ENCODE measurements at places on chromosomes 2 and 18.

DNA sequence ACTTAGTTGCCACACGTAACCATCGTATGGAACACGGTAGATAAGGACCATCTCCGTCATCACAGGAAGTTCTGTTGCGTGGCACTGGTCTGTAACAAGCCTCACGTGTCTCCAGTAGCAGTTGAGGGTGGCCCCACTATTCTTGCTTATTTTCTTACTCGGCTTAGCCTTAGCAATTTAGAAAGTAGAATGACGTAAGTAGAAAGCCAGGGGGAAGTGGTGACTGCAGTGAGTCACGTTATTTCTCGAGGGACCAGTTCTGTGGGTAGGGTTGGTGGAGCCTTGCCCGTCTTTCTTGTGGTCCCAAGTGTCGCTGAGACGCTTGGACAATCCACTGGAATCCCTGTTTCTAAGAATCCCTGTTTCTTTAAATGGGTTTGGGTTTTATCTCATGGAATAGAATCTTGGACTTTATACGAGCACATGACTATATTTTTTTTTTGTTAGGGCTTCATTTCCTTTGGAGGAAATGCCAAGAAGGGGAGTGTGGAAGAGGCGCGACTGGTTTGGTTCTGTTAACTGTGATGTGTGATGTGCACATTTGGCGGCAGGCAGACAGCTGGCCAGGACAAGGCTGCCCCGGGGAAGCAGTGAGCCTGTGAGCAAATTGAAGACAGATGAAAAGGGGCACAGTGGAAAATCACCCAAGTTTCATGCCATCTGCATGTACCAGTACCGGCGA lies 96.2 kb downstream of the CABLES1 start:
- peak; percentile 73 for DNase-seq

DNA sequence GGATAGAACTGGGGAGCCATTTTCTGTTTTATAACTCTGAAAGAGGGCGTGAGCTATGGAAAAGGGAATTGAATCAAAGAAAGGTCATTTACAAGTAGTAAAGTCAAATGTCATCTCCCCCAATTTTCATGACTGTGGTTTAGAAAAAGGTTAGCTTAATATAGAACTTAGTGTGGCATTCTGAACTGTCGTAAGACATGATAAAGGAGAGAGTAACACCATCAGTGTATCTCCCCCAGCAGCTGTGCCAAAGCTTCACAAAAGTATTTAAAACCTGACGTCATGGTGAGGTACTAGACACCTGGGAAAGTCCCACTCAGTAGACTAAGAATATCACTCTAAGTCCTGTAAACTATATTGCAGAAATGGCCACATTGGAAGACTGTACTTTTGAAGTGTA lies 5.8 kb upstream of the IKZF2 start:
- no peak for DNase-seq

DNA sequence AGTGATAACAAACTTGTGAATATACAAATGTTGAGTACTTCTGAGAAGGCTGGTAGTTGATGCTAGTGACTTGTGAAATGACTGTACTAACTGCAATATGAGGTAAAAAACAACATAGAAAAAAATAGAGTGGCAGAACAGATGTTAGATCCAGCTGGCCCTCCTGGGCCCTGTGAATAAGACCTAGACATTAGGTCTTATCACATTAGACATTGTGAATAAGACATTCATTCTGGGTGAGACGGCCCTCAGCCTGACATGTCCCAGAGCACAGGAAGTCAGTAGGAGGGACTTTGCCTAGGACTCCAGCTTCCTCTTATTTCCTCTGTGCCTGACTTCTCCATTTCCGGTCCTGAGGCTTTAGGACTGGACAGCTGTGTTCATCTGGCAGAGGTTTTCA lies 22.9 kb downstream of the DOK1 start:
- DNase-seq, result no peak

DNA sequence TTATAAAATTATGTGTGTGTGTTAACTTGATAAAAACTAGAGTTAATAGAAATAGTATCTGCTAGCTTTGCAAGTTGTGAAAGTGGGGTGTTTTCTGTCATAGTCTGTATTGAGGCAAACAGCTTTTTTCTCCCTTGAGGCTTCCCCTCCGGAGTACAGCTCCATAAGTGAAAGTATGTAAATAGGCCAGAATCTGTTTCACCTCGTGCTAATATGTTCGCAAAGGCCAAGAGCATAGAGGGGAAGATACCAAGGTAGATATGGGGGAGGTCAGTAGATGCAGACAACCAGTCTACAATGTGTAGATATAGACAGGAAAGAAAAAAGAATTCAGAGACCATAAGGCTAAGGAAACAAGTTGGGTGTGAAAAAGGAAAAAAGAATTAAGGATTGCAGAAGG lies 72.9 kb downstream of the PTRHD1 start:
- DNase-seq, result no peak

DNA sequence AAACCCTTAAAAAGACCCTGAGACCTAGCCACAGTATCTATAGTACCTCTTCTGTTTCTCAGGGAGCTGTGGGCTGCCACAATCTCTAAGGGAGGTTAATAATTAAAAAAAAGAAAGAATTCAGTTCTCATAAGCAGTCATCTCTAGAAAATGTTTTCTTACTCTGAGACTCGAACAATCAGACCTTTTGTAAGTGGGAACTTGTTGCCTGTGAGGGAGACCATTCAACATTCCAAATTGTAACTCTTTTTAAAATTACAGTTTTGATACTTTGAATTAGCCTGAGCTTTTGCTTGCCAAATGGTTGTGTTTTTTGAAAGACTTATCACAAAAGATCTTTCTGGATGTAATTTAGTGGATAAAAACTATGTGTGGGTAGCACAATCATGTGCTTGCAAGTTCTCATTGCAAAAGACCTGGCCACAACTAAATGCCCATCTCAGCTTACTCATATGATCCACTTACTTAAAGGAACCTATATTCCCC lies 33.3 kb downstream of the IL1R2 start:
- DNase-seq, result no peak
